Stomach (tissue), 19 donors: ENCODE measurements at places on chromosomes 12 and 14. TPM values are rescaled to one million over a fixed set of nuclear protein-coding genes. Genes with fewer than 3 reads are reported as not detected.
A peak's percentile ranks its signal among the peaks of the same experiment; 100 is the strongest.

- no peaks in the 10 kb centered on the region for H3K36me3 ChIP-seq
- H3K4me1 ChIP-seq, result no peaks in the 10 kb centered on the region
Observed at GRCh38 chr14:88300817-88301216, 22.3 kb downstream of the KCNK10 start.

- no peaks in the 10 kb centered on the region for H3K36me3 ChIP-seq
- peaks cover 10% of the 10 kb centered on the region for H3K4me1 ChIP-seq
- H3K27me3 ChIP-seq, result no peaks in the 10 kb centered on the region
- DNase-seq, result no peak
- no peak overlapping the region for H3K27ac ChIP-seq
Observed at GRCh38 chr12:82530394-82530793, 156.3 kb upstream of the TMTC2 start.

- no peak overlapping the region for H3K4me3 ChIP-seq
- H3K27me3 ChIP-seq, result peaks cover 45% of the 10 kb centered on the region
- peaks cover 8% of the 10 kb centered on the region for H3K4me1 ChIP-seq
- no peaks in the 10 kb centered on the region for H3K36me3 ChIP-seq
- no peak overlapping the region for H3K27ac ChIP-seq
Observed at GRCh38 chr14:104277416-104278213, 139.2 kb downstream of the KIF26A start.

DNA sequence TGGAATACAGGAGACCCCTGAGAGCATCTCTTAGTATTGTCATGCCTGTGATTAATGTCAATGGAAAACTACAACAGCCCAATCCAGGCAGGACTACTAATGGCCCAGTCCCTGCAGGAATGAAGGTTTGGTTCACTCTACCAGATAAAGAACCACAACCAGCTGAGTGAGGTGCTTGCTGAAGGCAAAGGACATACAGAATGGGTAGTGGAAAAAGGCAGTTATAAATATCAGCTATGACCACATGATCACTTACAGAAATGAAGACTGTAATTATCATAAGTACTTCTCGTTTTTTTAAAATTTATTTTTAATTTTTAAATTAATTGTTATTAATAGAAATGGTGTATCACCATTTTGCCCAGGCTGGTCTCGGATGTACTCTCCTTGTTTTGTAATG lies 17.2 kb upstream of the LPCAT3 start:
- no peak overlapping the region for H3K27ac ChIP-seq
- H3K27me3 ChIP-seq, result no peaks in the 10 kb centered on the region
- no peak for DNase-seq
- no peaks in the 10 kb centered on the region for H3K4me1 ChIP-seq
- H3K36me3 ChIP-seq, result no peaks in the 10 kb centered on the region

GRCh38 chr14:69605738-69606137 lies 5.7 kb upstream of the SUSD6 start:
- no peaks in the 10 kb centered on the region for H3K36me3 ChIP-seq
- H3K4me3 ChIP-seq, result no peak overlapping the region
- no peak for DNase-seq
- H3K27me3 ChIP-seq, result no peaks in the 10 kb centered on the region
- no peak overlapping the region for H3K27ac ChIP-seq
- H3K4me1 ChIP-seq, result peaks cover 8% of the 10 kb centered on the region

GRCh38 chr12:8697476-8698131 lies at the start of gene RIMKLB:
TSS of gene RIMKLB (plus strand) at chr12:8697991. CDS start at chr12:8713867, 15,876 bp downstream.
- H3K4me1 ChIP-seq, result peaks cover 19% of the 10 kb centered on the region
- peak within 1 kb of the TSS; percentile 90 for H3K4me3 ChIP-seq
- H3K27me3 ChIP-seq, result no peaks in the 10 kb centered on the region
- no peaks in the 10 kb centered on the region for H3K36me3 ChIP-seq

DNA sequence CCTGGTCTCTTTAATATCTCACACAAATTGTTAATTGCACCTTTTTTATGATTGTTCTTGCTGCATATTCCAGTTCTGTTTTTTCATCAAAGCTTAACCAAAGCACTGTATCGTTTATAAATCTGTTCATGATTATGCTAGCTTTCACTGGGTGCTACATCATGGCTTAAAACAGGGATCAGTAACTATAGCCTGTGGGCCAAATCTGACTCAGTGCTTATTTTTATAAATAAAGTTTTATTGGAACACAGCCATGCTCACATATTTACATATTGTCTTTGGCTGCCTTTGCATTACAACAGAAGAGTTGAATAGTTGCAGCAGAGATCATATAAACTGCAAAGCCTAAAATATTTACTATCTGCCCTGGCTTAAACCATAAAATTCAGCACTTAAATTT lies 183.4 kb upstream of the NRXN3 start:
- H3K27ac ChIP-seq, result no peak overlapping the region
- H3K4me1 ChIP-seq, result peaks cover 11% of the 10 kb centered on the region
- no peaks in the 10 kb centered on the region for H3K27me3 ChIP-seq
- no peak for DNase-seq
- no peak overlapping the region for H3K4me3 ChIP-seq
- no peaks in the 10 kb centered on the region for H3K36me3 ChIP-seq

DNA sequence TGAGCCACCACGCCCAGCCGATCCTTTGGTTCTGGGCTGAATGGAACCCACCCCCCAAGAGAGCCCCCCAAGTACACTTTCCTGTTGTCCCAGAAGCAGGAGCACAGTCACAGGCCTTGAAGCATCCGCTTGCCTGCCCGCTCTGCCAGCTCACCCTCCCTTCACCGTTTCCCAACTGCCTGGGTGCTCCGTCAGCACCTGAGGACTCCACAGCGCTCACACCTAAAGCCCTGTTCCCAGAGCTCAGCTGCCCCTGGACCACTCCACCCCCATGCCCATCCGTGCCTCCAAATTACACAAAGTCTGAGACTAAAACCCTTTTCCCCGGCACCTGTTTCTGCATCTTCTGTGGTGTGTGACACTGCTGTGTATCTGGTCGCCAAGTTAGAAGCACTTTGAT lies 44.3 kb upstream of the TRAF3 start:
- no peak overlapping the region for H3K4me3 ChIP-seq
- H3K36me3 ChIP-seq, result peaks cover 71% of the 10 kb centered on the region
- DNase-seq, result no peak
- no peaks in the 10 kb centered on the region for H3K4me1 ChIP-seq
- no peak overlapping the region for H3K27ac ChIP-seq
- H3K27me3 ChIP-seq, result no peaks in the 10 kb centered on the region

DNA sequence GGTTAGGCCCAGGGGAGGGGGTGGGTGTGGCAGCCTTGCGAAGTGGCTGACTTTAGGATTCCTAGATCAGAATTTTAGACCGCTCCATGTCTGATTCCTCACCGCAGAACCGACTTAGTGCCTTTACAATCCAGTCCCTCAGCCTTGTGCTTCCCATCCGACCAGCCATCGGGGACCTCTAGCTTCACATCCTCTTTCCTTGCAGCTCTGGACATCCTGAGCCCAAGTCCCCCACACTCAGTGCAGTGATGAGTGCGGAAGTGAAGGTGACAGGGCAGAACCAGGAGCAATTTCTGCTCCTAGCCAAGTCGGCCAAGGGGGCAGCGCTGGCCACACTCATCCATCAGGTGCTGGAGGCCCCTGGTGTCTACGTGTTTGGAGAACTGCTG lies 557 bp downstream of the COPS7A start:
- H3K4me3 ChIP-seq, result peak overlapping the region; percentile 59
- H3K27me3 ChIP-seq, result no peaks in the 10 kb centered on the region
- H3K36me3 ChIP-seq, result peaks cover 20% of the 10 kb centered on the region
- H3K27ac ChIP-seq, result peak overlapping the region; percentile 84
- DNase-seq, result peak; percentile 27

DNA sequence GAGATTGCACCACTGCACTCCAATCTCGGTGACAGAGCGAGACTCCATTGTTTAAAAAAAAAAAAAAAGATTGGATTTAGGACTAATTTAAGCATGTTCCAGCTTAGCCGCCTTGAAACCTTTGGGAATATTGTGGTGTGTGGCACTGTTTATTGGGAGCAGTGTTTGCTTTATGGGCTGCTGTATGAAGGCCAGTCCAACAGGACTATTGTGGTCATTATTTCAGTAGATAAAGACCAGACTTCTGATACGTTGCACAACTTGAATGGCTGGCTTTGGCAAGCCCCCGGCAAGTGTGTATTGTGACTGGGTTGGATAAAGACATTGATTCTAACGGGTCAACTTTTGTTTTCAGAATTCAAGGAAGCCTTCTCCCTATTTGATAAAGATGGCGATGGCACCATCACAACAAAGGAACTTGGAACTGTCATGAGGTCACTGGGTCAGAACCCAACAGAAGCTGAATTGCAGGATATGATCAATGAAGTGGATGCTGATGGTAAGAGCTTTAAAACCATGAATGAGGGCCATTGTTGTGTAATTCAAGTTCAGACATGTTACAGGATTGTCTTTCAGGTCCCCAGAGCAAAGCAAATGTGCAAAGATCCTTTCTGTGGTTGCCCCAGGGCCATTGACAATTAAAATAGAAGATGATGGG lies 4.2 kb downstream of the CALM1 start:
- DNase-seq, result no peak
- peaks cover 61% of the 10 kb centered on the region for H3K36me3 ChIP-seq
- H3K27ac ChIP-seq, result peak overlapping the region; percentile 96

- DNase-seq, result no peak
- H3K27me3 ChIP-seq, result no peaks in the 10 kb centered on the region
- no peak overlapping the region for H3K27ac ChIP-seq
- H3K36me3 ChIP-seq, result no peaks in the 10 kb centered on the region
Observed at GRCh38 chr12:102993537-102993936, 36.1 kb downstream of the ASCL1 start.

GRCh38 chr14:100120522-100121269 lies 38.7 kb downstream of the DEGS2 start:
- H3K4me3 ChIP-seq, result no peak overlapping the region
- DNase-seq, result no peak
- H3K36me3 ChIP-seq, result peaks cover 20% of the 10 kb centered on the region
- H3K4me1 ChIP-seq, result no peaks in the 10 kb centered on the region
- H3K27ac ChIP-seq, result no peak overlapping the region

GRCh38 chr14:34368115-34368970 lies 93.7 kb downstream of the SPTSSA start:
- no peak overlapping the region for H3K27ac ChIP-seq
- no peak for DNase-seq
- H3K4me1 ChIP-seq, result peaks cover 30% of the 10 kb centered on the region
- no peak overlapping the region for H3K4me3 ChIP-seq
- no peaks in the 10 kb centered on the region for H3K36me3 ChIP-seq

DNA sequence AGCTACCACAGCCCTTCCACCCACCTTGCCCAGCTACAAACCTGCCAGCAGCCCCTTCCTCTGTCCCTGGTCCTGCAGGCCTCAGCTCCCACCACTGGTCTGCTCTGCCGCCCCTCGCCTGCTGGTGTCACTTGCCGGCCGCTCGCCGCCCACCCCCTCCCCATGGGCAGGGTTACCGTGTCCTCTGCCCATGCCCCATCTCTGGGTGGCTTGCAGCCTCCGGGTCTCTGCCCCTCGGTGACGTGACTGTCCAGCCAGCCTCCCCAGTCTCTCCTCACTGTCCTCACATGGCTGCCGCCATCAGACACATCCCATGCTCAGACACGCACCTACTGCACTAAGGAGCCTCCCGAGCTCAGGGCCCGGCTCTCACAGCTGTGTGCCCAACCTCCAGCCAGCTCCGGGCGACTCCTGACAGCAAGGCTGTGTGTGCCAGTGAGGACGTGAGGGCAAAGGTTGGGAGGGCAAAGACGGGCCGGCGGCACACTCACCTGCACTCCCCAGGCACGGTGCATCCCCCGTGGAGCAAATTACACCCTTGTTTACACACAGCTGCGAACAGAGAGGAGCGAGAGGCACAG lies 13.4 kb downstream of the JAG2 start:
- H3K4me3 ChIP-seq, result no peak overlapping the region
- DNase-seq, result no peak
- no peaks in the 10 kb centered on the region for H3K4me1 ChIP-seq
- H3K36me3 ChIP-seq, result no peaks in the 10 kb centered on the region
- H3K27me3 ChIP-seq, result no peaks in the 10 kb centered on the region

DNA sequence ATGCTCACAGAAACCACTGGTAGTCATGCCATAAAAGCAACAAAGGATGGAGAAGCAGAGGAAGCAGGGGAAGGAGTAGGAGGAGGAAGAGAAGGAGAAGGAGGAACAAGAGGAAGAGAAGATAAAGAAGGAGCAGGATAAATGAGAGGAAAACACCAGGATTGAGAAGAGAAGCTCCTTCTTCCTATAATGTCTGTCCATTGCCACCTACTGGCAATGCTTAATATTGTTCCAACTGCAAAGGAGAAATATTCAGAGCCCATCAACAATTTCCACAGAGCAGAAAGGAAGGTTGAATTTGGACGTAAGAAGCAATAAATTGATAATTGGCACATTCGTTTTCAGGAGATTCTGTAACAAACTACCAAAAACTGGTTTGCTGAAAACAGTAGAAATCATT lies 898.4 kb downstream of the SLC16A7 start:
- DNase-seq, result peak; percentile 40
- H3K36me3 ChIP-seq, result no peaks in the 10 kb centered on the region
- H3K27ac ChIP-seq, result no peak overlapping the region
- H3K4me3 ChIP-seq, result no peak overlapping the region

- DNase-seq, result no peak
- no peaks in the 10 kb centered on the region for H3K27me3 ChIP-seq
- H3K4me1 ChIP-seq, result no peaks in the 10 kb centered on the region
- no peak overlapping the region for H3K4me3 ChIP-seq
- H3K36me3 ChIP-seq, result no peaks in the 10 kb centered on the region
- no peak overlapping the region for H3K27ac ChIP-seq
Observed at GRCh38 chr12:73902260-73902659, 635.4 kb upstream of the ATXN7L3B start.

- peak overlapping the region; percentile 100 for H3K27ac ChIP-seq
- peak overlapping the region; percentile 84 for H3K4me3 ChIP-seq
- no peaks in the 10 kb centered on the region for H3K36me3 ChIP-seq
- peaks cover 24% of the 10 kb centered on the region for H3K4me1 ChIP-seq
- H3K27me3 ChIP-seq, result no peaks in the 10 kb centered on the region
Observed at GRCh38 chr14:93183596-93184317, 940 bp downstream of the MOAP1 start.

- DNase-seq, result no peak
- no peak overlapping the region for H3K27ac ChIP-seq
- no peaks in the 10 kb centered on the region for H3K4me1 ChIP-seq
Observed at GRCh38 chr14:74841230-74842207, 34.4 kb downstream of the PROX2 start.

GRCh38 chr14:37595809-37596621 lies 586 bp downstream of the TTC6 start:
- H3K27ac ChIP-seq, result peak overlapping the region; percentile 95
- peaks cover 49% of the 10 kb centered on the region for H3K4me1 ChIP-seq
- H3K27me3 ChIP-seq, result peaks cover 99% of the 10 kb centered on the region
- peak overlapping the region; percentile 47 for H3K4me3 ChIP-seq
- DNase-seq, result peak; percentile 68

The KSR2 gene
- 1.3 TPM for total RNA-seq

The MYO1A gene
- total RNA-seq, result 21.7 TPM

The GPR84 gene
- not detected for total RNA-seq

The SLC25A47 gene
- total RNA-seq, result not detected

The PHETA1 gene
- total RNA-seq, result 31.2 TPM

The RNF41 gene
- 29.4 TPM for total RNA-seq

The HCAR1 gene
- total RNA-seq, result 2.0 TPM

The DLST gene
- total RNA-seq, result 88.5 TPM

The CLEC9A gene
- not detected for total RNA-seq

The FAM181A gene
- not detected for total RNA-seq
